ENCODE measurements at places on chromosomes 6 and 20. TPM values are rescaled to one million over a fixed set of nuclear protein-coding genes. Genes with fewer than 3 reads are reported as not detected.
A peak's percentile ranks its signal among the peaks of the same experiment; 100 is the strongest.

FERMT1 gene
- total RNA-seq = 0.41 TPM

TPX2 gene
- total RNA-seq = not detected

EXOC2 gene
- 15.3 TPM for total RNA-seq

DNA sequence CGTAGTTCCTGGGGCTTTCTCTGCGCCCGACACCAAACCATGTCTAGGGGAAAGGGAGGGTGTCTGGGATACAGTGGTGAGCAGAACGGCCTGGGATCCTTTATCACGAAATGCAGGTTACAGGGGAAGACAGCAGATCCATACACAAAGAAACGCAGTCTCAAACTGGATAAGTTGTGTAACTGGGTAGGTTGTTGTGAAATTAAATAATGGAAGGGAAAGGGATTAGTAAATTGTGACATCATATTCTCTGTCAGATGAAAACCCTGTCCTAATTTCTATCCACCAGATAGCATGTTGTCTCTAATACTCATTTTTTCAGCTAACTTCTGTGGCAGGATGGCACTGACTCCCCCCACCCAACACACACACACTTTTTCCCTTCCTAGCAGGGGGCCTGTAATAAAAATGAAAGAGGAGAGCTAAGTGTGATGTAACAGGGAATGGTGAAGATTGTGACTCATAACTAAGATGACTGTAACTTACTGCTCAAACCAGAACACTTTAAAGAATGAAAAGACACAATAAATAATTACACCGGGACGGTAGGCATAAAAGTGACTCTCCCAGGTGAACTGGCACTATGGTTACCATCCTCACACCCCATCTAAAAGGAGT, 769 bp upstream of the TRPC4AP start:
- peaks cover 30% of the 10 kb centered on the region for H3K4me1 ChIP-seq
- peak overlapping the region; percentile 93 for H3K27ac ChIP-seq
- DNase-seq = no peak
- no peaks in the 10 kb centered on the region for H3K27me3 ChIP-seq
- no peaks in the 10 kb centered on the region for H3K36me3 ChIP-seq
- peak overlapping the region; percentile 59 for H3K4me3 ChIP-seq

DNA sequence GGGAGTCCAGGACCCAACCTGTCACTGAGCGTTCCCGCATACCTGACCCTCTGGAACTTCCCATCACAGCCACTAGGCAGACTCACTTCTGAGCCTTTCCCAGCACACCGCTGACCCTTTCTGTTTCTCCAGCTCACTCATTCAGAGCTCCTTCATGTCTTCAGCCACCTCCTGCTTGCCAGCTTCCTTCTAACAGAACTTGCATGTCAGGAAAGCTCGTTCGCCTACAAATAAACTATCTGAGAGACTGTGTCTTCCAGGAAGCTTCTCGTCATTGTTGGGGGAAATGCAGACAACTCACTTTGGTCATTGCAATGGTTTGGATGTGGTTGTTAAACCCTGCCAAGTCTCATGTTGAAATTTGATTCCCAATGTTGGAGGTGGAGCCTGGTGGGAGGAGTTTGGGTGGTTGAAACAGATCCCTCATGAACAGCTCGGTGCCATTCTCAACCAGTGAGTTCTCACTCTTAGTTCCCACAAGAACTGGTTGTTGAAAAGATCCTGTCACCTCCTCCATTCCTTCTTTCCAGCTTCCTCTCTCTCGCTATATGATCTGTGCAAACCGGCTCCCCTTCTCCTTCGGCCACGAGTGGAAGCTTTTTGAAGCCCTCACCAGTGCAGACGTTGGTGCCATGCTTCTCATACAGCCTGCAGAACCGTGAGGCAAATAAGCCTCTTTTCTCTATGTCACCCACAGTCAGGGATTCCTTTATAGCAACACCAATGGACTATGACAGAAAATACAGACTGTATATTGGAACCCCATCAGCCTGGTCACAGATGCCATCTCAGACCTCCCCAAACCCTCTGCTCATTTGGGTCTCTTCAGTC, 1.4 kb upstream of the MUC21 start:
- no peak overlapping the region for H3K27ac ChIP-seq
- no peaks in the 10 kb centered on the region for H3K4me1 ChIP-seq
- H3K36me3 ChIP-seq = no peaks in the 10 kb centered on the region
- no peaks in the 10 kb centered on the region for H3K27me3 ChIP-seq
- no peak for DNase-seq
- no peak overlapping the region for H3K4me3 ChIP-seq

DNA sequence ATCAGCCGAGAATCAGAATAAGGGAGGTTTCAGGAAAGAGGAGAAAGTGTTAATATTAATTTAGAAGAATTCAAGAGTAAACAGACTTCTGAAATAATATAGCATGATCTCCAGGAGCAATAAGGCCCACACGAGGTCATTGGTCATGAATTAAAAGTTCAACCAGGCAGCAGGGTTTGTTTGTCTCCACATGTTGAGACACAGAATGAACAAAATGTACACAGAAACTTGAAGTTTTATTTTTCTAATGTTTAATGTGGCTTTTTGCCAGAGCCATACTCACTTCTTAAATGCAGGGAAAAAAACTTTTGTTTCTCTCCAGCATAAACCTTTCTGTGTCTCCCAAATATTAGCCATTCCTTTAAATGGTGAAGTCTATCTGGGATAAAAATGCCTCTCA, 504.5 kb downstream of the HDGFL1 start:
- H3K27me3 ChIP-seq = no peaks in the 10 kb centered on the region
- DNase-seq = no peak
- no peak overlapping the region for H3K27ac ChIP-seq
- no peaks in the 10 kb centered on the region for H3K4me1 ChIP-seq
- no peaks in the 10 kb centered on the region for H3K36me3 ChIP-seq

GRCh38 chr6:24284006-24284405, 73.9 kb downstream of the DCDC2 start:
- H3K27ac ChIP-seq = no peak overlapping the region
- no peaks in the 10 kb centered on the region for H3K36me3 ChIP-seq
- H3K4me3 ChIP-seq = no peak overlapping the region
- DNase-seq = no peak

DNA sequence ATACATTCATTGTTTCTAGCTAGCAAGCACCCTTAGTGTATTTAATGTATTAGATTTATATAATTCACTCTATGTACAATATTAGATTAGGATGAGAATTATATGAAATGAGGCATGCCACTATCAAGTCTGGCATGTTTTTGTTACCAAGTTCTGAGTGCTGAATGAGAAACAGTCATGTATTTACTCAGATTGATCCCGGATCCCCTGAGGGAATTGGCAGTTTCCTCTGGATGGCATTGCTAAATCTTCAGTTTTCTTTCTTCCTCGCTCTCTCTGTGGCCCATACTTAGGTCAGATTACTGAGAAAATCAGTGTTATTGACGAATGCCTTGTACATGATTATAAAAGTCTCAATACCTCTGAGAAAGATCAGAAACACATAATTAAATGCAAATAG, 66.6 kb downstream of the CDKAL1 start:
- no peak overlapping the region for H3K4me3 ChIP-seq
- H3K4me1 ChIP-seq = no peaks in the 10 kb centered on the region
- peaks cover 16% of the 10 kb centered on the region for H3K36me3 ChIP-seq
- H3K27ac ChIP-seq = no peak overlapping the region
- H3K27me3 ChIP-seq = no peaks in the 10 kb centered on the region

DNA sequence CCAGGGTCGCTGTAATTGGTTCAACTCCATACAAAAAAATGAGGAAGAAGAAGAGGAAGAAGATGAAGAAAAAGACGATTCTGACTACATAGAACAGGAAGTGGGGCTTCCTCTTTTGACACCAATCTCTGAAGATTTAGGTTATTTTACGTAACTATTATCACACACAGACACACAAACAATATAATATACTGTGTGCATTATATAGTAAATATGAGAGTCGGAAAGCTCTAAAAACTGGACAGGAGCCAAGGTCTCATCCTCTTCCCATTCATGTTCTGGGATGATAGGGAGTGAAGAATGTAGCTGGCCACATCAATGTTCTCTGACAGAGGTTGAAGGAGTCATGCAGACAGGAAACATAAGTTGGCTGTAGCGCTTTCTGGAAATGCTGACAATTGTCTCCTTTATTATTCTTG, 13.3 kb downstream of the RSPH4A start:
- no peak overlapping the region for H3K4me3 ChIP-seq
- no peak for DNase-seq
- H3K36me3 ChIP-seq = peaks cover 4% of the 10 kb centered on the region
- no peak overlapping the region for H3K27ac ChIP-seq

GRCh38 chr20:32846852-32847251, 11.9 kb upstream of the EFCAB8 start:
- H3K27ac ChIP-seq = no peak overlapping the region
- H3K36me3 ChIP-seq = peaks cover 33% of the 10 kb centered on the region
- no peaks in the 10 kb centered on the region for H3K27me3 ChIP-seq
- H3K4me3 ChIP-seq = no peak overlapping the region

- no peak overlapping the region for H3K4me3 ChIP-seq
- H3K27ac ChIP-seq = no peak overlapping the region
- H3K36me3 ChIP-seq = no peaks in the 10 kb centered on the region
Measured at GRCh38 chr6:45556828-45557227, 179.1 kb upstream of the SUPT3H start.

DNA sequence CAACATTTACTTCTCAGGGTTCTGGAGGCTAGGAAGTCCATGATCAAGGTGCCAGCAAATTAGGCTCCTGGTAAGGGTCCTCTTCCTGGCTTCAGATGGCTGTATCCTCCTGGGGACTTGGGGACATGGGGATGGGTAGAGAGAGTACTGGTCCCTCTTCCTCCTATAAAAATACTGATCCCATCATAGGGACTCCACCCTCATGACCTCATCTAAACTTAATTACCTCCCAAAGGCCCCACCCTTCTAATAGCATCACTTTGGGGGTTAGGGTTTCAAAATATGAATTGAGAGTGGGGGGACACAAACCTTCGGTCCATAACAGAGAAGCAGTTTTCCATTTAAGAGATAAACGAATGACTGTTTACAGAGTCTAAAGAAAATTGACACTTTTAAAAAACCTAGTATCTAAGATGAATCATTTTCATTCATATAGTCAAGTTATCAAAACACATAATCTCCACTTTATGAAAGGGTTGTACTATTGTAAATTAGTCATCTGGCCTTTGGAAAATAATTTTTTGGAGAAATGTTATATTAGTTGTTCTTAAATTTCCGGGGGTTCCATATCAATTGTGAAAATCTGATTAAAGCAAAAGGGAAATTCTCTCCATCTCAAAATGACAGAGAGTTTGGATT, 33.5 kb downstream of the ELOVL5 start:
- H3K27ac ChIP-seq = peak overlapping the region; percentile 63
- no peaks in the 10 kb centered on the region for H3K36me3 ChIP-seq
- no peak overlapping the region for H3K4me3 ChIP-seq
- no peaks in the 10 kb centered on the region for H3K27me3 ChIP-seq
- H3K4me1 ChIP-seq = peaks cover 62% of the 10 kb centered on the region

GRCh38 chr20:56273491-56273890, 25.0 kb downstream of the MC3R start:
- no peak overlapping the region for H3K4me3 ChIP-seq
- no peaks in the 10 kb centered on the region for H3K27me3 ChIP-seq
- no peak for DNase-seq
- H3K36me3 ChIP-seq = no peaks in the 10 kb centered on the region
- H3K4me1 ChIP-seq = no peaks in the 10 kb centered on the region
- H3K27ac ChIP-seq = no peak overlapping the region

GRCh38 chr6:131995917-131996316, 44.7 kb upstream of the CCN2 start:
- no peaks in the 10 kb centered on the region for H3K27me3 ChIP-seq
- no peaks in the 10 kb centered on the region for H3K4me1 ChIP-seq
- H3K27ac ChIP-seq = no peak overlapping the region
- DNase-seq = no peak
- no peak overlapping the region for H3K4me3 ChIP-seq

GRCh38 chr6:137111296-137112066, 62.0 kb downstream of the IL22RA2 start:
- no peaks in the 10 kb centered on the region for H3K36me3 ChIP-seq
- H3K4me1 ChIP-seq = no peaks in the 10 kb centered on the region
- H3K4me3 ChIP-seq = no peak overlapping the region
- no peak overlapping the region for H3K27ac ChIP-seq
- H3K27me3 ChIP-seq = no peaks in the 10 kb centered on the region
- DNase-seq = no peak

- H3K27me3 ChIP-seq = no peaks in the 10 kb centered on the region
- no peaks in the 10 kb centered on the region for H3K4me1 ChIP-seq
- H3K27ac ChIP-seq = no peak overlapping the region
- no peak for DNase-seq
Measured at GRCh38 chr6:142612956-142613355, 311.1 kb downstream of the ADGRG6 start.

GRCh38 chr6:99660206-99660605, 53.6 kb downstream of the PRDM13 start:
- no peaks in the 10 kb centered on the region for H3K36me3 ChIP-seq
- no peak overlapping the region for H3K27ac ChIP-seq
- no peak overlapping the region for H3K4me3 ChIP-seq
- DNase-seq = no peak
- H3K4me1 ChIP-seq = no peaks in the 10 kb centered on the region
